Naive thymus-derived CD4-positive, alpha-beta T cell (primary cell): ENCODE measurements at places on chromosomes 7 and 10. TPM values are rescaled to one million over a fixed set of nuclear protein-coding genes. Genes with fewer than 3 reads are reported as not detected.

The GIMAP7 gene
- total RNA-seq: 549 TPM

The HOGA1 gene
- total RNA-seq: not detected

The FGFBP3 gene
- total RNA-seq: 2.1 TPM

The SFTPA1 gene
- not detected for total RNA-seq

The SLIT1 gene
- total RNA-seq: 0.65 and 0.81 TPM in 2 replicates

The MYH16 gene
- not detected for total RNA-seq

The HYAL4 gene
- total RNA-seq: 0.19 TPM

The CEP55 gene
- total RNA-seq: not detected

The CYP2E1 gene
- 1.1 TPM for total RNA-seq

The AKR1B15 gene
- total RNA-seq: not detected in 2 replicates

The RELN gene
- total RNA-seq: not detected
